ENCODE measurements at places on chromosomes 7 and 10.

DNA sequence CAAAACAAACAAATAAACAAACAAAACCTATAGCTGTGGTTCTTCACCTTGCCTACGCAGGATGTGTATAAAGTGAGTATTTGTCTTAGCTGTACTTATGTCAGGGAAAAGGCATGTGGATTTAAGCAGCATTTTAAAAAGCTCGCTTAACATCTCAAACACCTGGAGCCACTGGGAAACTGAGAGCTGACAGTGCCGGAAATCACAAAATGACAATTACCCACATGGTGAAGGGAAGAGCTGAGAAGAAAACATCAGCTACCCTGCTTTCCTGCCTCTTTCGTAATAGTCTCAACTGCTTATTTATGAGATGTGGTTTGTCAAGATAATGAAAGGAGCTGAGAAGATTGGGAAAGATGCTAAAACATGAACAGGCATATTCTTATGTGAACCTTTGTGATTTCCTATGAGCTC lies 31.1 kb upstream of the MSMB start:
- DNase-seq = no peak

DNA sequence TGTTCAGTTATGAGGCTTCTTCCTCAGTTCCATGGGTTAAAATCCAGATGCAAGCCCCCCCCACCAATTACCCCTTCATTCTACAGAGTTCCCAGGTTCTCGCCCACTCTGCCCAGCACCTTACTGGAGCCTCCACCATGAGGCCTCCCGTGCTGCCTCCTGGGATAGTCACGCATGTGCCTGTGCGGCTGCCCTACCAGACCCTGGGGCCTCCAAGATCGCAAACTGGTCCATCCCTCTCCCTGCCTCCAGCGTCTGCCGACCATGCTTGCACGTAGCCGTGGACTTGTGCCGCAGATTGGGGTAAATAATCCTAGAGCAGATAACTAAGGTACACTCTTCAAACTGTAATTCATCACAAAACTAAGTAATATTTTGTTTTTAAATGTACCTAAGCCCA lies 611.2 kb downstream of the PTPRN2 start:
- DNase-seq = no peak

GRCh38 chr10:21293518-21294356 lies 231.7 kb downstream of the SKIDA1 start:
- no peak for DNase-seq

GRCh38 chr7:35032166-35032565 lies 5.1 kb downstream of the DPY19L1 start:
- no peak for DNase-seq

DNA sequence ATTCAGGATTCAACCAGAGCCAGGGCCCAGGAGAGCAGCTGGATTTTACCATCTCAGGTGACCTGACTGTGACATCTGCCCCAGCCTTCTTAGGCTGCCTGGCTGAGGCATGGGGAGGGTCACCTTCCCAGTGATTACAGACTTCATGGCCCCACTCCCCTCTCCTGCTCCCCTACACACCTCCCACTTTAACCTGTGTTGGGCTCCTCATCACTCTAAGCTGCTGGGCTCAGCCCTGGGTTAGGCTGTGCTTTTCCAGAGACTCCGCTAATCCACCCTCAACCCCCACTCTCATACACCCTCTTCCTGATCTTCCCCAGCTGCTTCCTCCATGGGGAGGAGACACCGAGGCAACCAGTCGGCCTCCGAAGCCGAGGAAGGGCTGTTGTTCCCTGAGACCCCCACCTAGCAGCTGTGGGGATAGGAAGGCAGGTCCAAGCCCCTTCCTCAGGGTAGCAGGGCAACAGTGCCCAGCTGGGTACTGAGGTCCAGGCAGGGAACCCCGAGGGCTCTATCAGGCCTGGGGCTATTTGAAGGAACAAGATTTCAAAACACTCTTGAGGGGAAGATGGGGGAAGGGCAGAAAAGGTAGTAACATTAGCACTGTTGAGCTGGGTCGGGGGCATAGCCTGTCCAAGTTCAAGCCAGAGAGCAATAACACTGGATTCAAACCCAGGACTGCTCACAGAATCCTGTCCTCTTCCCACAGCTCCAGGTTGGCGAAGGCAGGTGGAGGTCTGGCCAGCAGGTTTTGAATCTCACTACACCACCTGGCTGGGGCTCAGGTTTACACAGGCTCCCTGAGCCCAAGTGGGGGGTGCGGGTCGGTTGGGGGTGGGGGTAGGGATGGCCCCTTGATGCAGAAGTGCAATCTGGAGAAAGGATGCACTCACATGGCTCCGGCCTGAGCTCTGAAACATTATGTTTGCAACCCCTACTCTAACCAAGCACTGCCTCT lies 1.8 kb downstream of the IMPDH1 start:
- DNase-seq = no peak

DNA sequence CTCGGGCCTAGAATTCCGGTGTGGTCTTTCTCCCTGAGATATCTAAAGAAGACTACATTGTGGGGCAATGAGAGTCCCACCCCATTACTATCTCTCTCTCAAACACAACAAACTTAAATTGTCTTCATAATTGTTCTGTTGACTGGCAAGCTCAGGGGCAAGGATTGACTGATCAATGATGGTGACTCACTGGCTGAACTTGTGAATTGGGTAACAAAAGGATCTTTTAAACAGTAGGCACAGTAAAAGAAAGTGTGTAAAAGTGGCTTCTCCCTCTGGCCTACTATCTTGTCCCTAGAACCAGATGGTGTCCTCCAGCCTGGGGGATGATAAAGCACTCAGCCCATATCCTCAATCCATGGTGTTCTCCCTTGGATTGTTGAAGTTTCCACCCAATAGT lies 63.1 kb upstream of the RAPGEF5 start:
- no peak for DNase-seq

GRCh38 chr7:54419209-54419608 lies 123.0 kb upstream of the VSTM2A start:
- no peak for DNase-seq

- no peak for DNase-seq
Observed at GRCh38 chr10:93913706-93914105, 19.9 kb downstream of the SLC35G1 start.

- no peak for DNase-seq
Observed at GRCh38 chr10:35661236-35661635, 19.1 kb upstream of the FZD8 start.

DNA sequence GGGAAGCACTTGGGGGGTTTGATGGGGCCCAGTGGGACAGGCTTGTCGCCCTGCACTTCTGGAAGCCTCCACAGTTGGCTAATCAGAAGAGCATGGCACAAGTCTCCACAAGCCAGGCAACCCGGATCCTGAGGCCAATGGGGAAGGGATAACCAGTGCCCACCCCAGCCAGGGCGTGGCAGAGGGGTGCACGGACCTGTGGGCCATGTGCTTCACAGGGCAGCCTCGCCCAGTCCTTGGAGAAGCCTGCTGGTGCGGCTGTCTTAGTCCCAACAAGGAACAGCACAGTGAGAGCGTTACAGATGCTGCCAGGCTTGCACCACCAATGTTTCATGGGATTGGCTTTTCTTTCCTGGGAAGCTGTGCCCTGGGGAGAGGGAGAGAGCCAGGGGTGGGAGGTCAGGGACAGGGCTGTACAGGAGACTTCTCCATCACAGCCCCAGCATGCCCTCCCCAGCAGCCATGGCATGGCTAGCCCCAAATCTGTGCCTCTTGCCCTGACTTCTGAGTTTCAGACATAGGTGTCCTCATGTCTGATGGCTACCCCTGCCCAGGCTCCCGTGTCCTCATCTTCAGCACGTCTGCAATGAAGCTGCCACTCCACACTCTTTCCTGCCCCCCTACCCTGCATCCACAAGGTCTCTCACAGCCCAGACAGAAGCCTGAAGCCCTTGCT lies 116.0 kb downstream of the PTPN20 start:
- no peak for DNase-seq

GRCh38 chr10:110110338-110110737 lies 97.1 kb upstream of the MXI1 start:
- DNase-seq = no peak

DNA sequence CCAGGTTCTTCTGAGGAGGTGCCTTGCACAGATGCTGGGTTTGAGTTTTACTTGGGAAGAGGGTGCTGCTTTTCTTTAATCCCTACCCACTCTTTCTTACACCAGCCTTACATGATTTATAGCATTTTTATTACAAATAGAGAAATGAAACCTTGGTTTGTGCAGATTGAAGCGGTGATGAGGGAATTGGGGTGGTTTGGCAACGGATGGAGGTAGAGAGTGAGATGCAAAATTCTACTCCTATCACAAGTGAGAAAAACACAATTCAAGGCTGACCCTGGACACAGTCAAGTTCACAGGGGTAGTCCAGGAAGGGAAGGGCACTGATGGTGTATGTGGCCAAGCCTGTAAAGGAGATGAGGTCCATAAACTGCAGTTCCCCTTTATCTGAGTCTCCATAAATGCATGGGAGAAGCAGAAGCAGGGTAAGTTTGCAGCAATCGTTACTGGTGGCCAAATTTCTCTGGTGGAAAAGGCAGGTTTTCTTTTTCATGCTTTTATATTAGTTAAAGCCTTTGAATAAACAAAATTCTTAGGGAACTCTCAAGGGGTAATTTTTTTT lies 214.3 kb downstream of the JAZF1 start:
- no peak for DNase-seq

- no peak for DNase-seq
Observed at GRCh38 chr7:81577642-81578340, 192.1 kb downstream of the HGF start.

- DNase-seq = no peak
Observed at GRCh38 chr7:778271-778967, 51.3 kb upstream of the PRKAR1B start.

- no peak for DNase-seq
Observed at GRCh38 chr7:37491919-37492694, 43.4 kb upstream of the ELMO1 start.

GRCh38 chr7:13852281-13852968 lies 137.0 kb downstream of the ETV1 start:
- no peak for DNase-seq

GRCh38 chr7:30238721-30239441 lies 45.5 kb upstream of the ZNRF2 start:
- no peak for DNase-seq
